ENCODE measurements at places on chromosomes 3 and 15.
A peak's percentile ranks its signal among the peaks of the same experiment; 100 is the strongest.

DNA sequence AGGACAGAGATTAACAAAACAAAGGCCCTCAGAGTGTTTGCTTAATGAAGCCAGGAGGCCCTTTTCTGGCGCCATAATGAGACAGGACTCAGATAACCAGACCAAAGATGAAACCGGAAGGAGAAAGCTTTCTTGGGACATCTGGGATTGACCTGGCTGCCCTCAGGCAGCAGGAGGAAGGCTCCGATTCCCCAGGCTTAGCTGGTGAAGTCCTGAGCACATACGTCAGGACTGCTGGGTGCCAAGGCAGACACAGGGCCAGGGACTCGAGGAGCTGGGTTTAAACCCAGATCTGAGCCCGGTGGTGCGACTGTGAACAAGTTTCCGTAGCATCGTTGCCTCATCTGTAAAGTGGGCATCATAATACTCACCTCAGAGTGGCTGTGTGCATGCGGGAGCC, 36.7 kb upstream of the HRH1 start:
- no peak for DNase-seq

GRCh38 chr15:22253676-22254408, 173.5 kb downstream of the OR4M2 start:
- no peak for DNase-seq

DNA sequence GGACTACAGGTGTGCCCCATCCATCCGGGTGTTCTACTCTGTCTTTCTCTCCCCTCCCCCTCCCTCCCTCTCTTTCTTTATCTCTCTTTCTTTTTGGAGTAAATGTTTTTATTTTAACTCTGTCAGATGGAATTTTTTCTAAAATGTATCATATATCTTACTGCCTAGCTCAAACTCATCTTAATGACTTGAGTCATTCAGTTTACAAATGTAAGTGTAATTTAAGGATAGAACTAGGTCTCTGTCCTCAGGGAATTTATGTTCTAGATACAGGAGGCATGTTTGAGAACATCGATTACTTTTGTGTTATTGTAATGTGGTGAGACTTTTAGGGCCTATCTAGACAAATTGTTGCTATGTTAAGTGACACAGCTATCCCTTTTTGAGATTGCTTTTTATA, 3.5 kb downstream of the TBC1D23 start:
- no peak for DNase-seq

DNA sequence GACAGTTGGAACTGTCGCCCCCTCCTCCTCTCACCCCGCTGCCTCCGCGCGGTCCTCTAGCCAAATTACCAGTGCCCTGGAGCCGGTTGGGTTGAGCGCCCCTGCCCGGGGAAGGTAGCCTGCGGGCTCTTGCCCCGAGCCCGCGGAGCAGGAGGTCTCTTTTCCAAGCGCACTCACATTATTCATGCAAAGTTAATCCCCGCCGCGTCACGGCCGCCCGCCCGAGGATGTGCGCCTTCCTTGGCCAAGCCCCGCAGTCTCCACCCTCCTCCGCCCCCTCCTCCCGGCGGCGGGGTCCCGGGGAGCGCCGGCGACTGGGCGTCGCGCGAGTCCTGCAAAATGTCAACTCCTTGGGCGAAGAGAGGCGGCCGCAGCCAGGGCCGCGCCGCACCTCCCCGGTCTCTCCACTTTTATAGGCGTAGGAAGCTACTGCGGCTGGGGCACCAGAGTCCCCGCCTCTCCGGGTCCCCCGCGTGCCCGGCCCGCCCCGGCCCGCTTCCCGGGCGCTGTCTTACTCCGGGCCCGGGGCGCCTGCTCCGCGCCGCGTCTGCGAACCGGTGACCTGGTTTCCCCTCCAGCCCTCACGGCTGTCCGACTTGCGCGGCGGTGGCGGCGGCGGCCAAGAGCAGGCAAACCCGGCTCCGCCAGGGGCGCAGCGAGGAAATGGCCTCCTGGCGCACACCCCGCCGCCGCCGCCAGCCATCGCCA, at the start of gene THRB:
THRB (minus strand) TSS at position 233 of the 708 bp plus-strand sequence.
- DNase-seq, result peak; percentile 47

- no peak for DNase-seq
Measured at GRCh38 chr3:133448478-133449122, 48.7 kb downstream of the BFSP2 start.

DNA sequence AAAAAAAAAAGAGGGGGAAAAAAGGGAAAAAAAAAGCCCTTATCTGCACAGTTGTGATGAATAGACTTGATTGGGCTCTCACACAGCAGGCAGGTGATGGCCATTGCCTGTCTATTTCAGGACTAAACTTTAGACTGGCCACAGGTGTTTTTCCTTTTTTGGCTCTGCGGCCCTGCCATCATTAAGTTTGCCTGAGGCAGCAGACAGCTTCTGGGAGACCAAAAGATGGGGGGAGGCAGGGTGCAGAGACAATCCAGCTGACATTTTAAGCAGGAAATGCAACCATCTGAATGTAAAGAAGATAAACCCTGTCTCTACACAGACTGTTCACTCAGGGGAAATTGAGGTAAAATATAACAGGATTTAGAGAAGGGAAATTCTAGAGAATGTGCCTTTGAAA, 295.0 kb upstream of the KCNH8 start:
- DNase-seq, result no peak

DNA sequence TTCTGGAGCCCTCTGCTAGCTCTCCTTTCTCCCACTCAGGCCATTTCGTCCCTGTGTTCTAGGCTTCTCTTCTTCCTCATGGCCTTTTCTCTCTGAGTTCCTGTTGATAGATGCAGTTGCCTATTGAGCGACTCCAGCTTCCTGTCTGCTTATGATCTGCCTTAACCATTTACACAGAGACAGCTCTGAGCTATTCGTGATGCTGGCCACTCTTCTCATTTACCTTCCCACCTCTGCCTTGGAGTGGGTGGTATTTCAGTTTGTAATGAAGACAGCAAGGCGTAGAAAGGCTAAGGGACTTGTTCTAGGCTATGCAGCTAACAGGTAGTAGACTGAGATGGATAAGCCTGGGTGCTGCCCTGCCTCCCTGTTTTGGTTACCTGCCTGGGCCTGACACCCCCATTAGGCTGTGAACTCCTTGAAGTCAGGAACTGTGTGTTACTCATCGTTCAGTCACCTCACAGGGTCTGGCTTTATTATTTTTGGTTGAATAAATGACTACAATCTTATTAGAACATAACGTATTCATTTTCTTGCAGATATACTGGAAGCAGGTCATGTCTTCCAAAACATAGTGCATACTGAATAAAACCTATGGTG, 12.6 kb upstream of the ZBTB47 start:
- no peak for DNase-seq

- no peak for DNase-seq
Measured at GRCh38 chr15:67082007-67082536, 16.7 kb downstream of the SMAD3 start.

DNA sequence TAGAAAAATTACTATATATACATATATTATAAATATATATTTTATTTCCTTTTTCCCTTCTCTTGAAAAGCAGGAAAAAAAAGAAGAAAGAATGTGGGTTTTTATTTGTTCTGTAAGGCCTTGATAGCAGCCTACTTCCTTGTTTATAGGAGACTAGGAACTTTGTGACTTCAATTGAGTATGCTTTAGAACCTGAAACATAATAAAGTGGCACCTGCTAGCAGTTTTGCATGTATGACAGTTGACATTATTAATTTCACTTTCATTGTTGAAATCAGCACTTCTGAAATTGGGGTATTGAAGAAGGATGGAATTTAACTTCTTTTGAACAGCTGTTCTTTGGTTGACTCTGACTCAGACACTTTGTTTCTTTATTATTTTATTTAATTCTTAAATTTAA, 56.9 kb downstream of the GLCE start:
- no peak for DNase-seq

DNA sequence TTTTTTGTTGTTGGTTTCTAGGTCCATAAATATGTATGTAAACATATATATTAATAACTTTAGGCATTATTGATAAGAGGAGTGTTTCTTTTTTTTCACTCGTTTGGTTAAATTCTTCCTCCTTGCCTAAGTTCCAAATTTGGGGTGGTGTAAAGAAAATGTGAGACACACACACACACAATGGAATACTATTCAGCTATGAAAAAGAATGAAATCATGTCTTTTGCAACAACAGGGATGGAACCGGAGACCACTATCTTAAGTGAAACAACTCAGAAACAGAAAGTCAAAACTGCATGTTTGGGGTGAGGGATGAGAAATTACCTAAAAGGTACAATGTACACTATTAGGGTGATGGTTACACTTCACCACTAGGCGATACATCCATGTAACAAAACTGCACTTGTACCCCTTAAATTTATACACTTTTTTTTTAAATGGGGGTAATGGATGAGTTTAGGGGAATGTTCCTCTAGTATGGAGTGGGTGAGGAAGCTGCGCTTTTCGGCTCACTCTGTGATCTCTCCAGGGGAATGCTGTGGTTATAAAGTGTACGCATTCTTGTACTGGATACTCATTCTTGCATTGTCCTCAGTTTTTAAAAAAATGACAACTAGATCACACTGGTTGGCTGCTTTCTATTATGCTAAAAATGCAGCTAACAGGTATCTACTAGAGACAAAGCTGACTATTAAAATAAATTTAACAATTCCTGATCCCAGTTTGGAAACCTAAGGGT, 50.8 kb upstream of the PPARG start:
- DNase-seq, result no peak

GRCh38 chr3:24522146-24522579, 27.5 kb upstream of the THRB start:
- DNase-seq, result no peak

DNA sequence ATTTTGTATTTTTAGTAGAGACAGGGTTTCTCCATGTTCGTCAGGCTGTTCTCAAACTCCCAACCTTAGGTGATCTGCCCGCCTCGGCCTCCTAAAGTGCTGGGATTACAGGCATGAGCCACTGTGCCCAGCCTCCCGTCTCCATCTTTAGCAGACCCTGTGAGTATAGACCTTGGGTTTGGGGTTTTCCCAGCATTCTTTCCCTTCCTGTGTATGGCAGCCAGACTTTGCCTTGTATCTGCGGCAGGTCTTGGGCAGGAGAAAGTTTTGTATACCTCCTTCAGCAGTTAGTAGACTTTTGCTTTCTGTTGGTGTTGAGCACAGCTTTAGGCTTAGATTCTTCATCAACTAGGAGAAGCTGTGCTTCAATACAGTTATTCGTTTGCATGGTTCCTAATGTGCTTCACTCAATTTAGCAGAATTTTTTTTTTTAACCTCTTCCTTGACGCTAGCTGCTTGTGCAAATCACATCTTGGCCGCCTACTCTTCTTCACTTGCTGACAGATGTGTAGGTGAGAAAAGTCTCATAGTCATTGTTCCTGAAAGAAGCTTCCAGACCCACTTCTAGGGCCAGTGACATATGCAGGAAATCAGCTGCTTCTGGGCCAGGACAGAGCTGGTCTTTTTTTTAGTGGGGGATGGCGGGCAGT, 38.4 kb downstream of the MAP2K1 start:
- no peak for DNase-seq

DNA sequence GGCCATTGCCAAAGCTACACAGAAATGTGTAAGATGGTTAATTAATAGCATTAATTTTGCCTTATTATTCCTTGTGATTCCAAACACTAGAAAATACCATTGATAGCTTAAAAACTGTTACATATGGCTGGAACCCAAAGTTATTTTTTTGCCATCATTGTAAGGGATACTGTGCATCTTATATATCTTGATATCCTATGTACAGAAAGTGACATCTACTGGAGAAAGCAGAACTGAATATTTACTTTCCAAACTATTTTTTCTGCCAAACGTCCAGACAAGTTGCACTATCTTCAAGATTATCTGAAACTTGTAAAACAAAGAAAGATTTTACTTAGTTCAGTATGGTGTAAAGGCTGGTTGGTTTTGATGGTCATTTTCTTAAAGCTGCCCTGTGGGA, 33.3 kb upstream of the MEIS2 start:
- DNase-seq, result peak; percentile 43

GRCh38 chr15:91478717-91479191, 374.8 kb upstream of the SLCO3A1 start:
- DNase-seq, result no peak

DNA sequence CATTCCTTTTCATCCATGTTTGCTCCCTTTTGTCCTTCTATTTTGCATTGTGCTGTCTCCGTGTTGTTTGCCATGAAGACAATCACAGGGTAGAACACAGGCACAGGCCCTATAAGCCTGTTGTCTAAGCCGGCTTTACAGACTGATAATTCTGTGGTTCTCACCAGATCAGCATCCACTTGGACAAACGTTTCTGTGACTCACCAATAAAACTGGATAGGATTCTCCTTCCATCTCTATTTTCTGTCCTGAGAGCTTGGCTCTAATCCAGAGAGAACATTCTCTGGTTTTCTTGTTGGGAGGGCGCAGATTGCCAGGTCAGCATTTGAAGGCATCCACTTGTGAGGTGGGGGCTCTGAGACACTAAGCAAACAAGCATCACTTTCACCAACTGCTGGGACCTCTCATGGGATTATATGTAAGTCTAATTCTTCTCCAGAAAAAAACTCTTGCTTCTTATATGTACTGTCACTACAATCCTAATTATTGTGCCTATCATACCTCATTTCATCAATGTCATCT, 101.6 kb downstream of the ERC2 start:
- no peak for DNase-seq

DNA sequence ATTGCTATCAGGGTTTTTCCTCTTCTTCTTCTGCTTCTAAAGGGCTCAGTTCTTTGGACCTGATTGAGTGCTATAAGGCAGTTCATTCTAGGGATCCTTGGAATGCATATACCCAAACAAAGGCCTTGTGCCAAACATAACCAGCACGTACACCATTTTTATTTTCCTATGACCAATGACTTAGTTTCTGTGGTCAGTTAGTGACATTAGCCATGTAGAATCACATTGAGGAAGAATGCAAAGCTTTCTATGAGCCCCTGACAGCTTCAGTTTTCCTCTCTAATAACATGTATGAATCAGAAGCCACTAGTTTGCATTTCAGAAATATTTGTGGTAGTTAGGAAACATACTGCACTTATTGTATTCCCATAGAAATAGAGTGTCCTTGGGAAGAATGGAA, 240.0 kb downstream of the THRB start:
- no peak for DNase-seq

GRCh38 chr3:26799679-26800317, 177.2 kb downstream of the LRRC3B start:
- no peak for DNase-seq

DNA sequence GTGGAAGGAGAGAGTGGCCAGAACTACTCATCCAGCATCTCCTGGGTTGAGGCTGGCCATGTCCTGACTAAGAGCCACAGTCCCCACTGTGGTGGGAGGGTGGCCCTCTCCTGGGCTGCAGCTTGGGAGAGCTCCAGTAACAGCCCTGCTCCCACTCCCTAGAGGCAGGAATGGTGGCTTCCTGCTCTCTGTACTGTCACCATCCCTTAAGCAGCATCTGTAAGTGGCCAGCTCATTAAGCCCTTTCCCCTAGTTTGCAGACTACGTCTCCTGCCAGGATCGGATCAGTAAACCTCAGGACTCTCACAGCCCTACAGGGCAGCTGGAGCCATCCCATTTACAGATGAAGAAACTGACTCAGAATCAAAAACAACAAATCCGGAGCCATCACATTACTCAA, 30.5 kb downstream of the DNAJB8 start:
- no peak for DNase-seq

DNA sequence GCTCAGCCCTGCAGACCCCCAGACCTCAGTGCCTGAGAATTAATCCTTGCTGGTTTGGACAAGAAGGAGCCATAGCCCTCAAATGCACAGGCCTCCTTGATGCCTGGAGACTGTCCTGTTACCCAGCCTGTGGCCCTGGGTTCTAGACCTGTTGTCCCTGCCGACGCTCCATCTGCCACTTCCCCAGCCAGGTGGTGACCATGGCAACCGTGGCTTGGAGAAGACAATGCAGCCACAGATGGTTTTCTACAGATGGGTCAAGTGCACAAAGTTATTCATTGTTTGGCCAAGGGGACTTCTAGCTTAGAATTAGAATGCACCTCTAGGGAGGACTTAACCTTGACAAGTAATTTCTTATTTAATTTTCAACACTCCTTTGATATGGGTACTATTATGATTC, 297.1 kb downstream of the UACA start:
- no peak for DNase-seq

Data from lung microvascular endothelial cell (primary cell).